ENCODE measurements at places on chromosomes 4 and X.

GRCh38 chrX:24150051-24150790, 692 bp downstream of the ZFX start:
- DNase-seq, result peak; percentile 80

DNA sequence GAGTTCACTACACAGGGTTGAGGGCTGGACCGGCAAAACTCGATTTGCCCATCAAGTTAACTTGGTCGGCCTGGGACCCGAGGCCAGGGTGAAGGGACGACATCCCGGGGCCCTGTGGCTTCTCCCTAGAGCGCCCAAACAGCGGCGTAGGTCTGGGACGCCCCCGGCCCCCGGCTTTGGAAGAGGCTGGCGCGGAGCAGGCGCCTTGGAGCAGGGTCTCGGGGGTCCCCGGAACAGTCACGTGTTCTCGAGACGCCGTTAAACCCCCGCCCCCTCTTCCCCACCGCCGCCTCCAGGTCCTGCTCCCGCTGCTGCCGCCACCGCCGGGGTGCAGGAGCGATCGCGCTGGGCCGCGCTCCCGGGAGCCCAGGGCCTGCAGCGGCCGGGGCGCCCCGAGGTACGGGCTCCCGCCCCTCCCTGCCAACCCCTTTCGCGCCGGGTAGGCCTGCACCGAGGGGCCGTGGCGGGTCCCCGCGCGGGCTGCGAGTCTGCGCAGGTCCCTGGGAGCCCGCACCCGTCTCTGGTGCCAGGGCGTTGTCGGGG, at the start of gene NPY5R:
NPY5R (plus strand) TSS at position 289 of the 543 bp plus-strand sequence. CDS start 6,382 bp downstream, outside the sequence.
- DNase-seq, result no peak

GRCh38 chr4:155854582-155855226, 11.4 kb downstream of the ASIC5 start:
- no peak for DNase-seq

DNA sequence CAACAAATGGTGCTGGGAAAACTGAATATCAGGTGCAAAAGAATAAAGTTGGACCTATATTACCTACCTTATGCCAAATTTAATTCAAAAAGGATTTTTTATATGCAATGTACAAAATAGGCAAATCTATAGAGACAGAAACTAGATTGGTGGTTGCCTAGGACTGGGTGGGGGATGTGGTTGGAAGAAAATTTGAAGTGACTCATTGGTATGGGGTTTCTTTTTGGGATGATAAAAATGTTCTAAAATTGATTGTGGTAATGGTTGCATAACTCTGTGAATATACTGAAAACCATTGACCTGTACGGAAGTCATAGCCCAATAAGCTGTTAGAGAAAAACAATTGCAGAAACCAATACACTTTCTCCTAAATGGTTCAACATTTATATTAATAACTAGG, 72.1 kb downstream of the COL4A5 start:
- no peak for DNase-seq

GRCh38 chr4:103422467-103423219, 224.5 kb upstream of the CENPE start:
- no peak for DNase-seq

GRCh38 chr4:90598741-90599140, 471.5 kb downstream of the CCSER1 start:
- DNase-seq, result no peak

GRCh38 chr4:79679859-79680258, 271.8 kb upstream of the GK2 start:
- no peak for DNase-seq

DNA sequence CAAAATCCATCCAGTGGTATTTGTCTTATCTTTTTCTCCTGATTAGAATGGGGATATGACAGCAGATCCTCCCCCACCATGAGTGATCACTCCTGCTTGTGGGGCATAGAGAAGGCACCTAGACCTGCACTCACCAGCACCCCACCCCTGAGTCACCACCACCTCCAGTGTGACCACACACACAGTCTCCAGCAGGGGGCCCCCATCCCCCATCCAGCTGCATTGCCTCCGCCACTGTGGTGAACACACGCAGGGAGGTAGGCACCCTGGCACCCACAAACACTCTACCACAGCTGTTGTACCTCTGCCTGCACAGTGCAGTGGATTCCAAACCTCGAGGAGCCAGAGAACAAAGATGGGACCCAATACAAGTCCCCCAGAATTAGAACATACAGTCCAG, 9.0 kb upstream of the MAGEA8 start:
- DNase-seq, result no peak

DNA sequence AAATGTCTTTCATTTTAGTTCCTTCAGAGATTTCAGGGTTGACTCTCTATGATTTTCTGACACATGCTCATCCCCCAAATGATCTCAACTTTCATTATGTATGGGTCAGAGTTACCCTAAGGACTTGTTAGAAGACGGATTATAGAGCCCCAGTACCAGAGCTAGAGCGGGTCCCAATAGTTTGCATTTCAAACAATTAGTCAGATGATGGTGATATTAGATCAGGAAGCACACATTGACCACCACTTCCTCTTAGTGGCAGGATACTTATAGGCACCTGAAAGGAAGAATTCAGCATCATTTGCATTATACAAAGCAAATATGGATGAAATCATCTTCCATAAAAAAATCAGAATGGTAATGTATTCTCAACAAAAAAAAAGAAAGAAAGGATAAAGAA, 106.1 kb downstream of the GALNTL6 start:
- no peak for DNase-seq

DNA sequence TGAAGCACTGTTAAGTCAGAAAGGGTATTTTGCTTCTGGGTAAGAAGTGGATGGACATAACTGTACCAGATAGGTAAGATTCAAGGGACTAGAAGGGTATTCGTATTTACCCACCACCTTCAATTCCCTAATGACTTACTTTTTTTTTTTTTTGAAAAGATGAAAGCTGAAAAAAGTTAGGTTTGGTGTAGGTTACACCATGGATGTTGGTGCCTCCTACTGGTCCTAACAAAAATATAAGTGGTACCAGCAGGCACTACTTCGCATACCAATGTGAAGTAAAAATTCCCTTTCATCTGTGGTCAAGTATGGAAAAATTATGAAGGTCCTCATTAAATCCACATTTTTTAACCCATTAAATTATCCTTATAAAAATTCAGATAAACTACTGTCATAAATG, 7.2 kb downstream of the ANKRD17 start:
- no peak for DNase-seq

- no peak for DNase-seq
Measured at GRCh38 chrX:64204252-64204651, 1.3 kb downstream of the AMER1 start.

DNA sequence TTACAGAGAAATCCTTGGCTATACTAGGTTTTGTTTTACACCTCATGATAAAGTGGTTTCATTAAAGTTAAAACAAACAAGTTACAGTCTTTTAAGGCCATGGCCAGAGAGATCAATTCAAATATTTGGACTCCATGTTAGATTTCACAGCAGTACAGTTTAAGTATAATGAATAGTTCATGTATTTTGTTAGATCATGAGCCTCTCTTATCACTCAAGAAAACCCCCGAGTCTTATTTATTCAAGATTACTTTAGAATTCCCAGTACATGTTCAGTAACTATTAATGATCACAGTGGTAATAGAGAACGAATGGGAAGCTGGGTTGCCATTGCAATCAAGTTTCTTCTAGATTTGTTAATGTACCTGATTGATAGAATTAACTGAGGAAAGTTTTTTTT, 15.2 kb downstream of the PDLIM5 start:
- DNase-seq, result no peak

DNA sequence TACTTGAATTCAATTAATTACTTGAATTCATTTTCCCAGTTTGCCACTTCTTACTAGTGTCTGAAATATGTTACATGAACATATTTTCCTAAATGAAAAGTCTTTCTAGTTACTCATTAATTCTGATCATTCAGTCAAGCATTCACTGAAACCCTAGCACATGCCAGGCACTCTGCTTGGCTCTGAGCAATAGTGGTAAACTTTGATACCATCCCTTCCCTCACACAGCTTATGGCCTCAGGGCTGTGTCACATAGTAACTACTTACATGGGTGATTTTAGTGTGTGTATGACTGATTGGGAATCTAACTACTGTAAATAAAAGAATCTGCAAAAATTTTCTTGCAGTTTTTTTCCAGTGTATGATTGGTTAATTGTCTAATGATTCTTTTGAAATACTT, 32.7 kb downstream of the METAP1 start:
- DNase-seq, result no peak

DNA sequence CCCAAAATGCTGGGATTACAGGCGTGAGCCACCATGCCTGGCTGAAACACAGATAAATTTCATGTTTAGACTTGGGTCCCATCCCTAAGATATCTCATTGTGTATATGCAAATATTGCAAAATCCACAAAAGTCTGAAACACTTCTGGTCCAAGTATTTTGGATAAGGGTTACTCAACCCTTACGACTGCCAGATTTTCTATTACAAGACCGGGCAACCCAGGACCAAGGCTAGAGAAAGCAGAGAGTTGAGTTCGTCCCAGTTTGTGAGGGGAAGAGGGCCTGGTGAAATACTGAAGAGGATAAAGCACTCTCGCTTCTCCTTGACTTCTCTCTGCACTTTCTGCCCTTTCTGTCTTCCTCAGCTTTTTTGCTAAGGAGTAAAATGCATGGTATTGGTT, 34.5 kb downstream of the ZFX start:
- DNase-seq, result no peak

- DNase-seq, result no peak
Measured at GRCh38 chrX:48960291-48960690, 2.9 kb upstream of the OTUD5 start.

DNA sequence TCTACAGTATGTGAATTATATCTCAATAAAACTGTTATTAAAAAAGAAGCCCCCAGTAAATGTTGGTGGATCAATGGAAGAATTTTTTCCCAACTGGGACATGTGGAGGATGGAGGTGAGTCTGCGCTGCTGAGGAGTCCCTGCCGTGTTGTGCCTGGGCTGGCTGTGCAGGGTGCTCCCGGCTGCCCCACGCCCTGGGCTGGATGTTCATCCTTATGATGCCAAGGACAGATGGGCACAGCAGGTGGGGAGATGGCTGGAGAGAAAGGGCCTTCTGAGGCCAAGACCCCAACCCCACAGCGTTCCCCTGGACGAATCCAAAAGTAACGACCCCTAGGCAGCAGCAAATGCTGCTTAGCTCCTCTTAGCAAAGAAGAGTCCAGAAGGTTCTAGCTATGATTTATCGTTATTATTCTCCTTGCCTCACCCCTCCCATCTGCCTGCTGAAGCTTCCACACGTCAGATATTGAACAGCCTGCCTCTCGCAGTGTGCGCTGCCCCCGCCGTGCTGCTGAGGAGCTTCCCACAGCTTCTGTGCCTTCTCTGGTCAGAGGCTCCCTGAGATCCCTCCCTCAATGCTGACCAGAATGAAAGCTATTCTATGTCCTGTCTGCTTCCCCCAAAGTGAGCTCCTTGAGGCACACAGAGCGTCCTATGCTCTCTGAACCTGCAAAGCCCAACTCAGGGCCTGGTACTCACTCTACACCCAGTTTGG, 26.5 kb downstream of the HMX1 start:
- DNase-seq, result no peak

- DNase-seq, result no peak
Measured at GRCh38 chr4:146347822-146348221, 133.5 kb downstream of the REELD1 start.

GRCh38 chrX:129549124-129549523, 9.1 kb downstream of the OCRL start:
- DNase-seq, result no peak

- no peak for DNase-seq
Measured at GRCh38 chr4:184688447-184688846, 38.9 kb downstream of the PRIMPOL start.

- DNase-seq, result no peak
Measured at GRCh38 chr4:7434766-7435150, at the start of gene PSAPL1. Gene PSAPL1 (minus strand): TSS chr4:7434930. CDS start chr4:7434879, 51 bp downstream.
